Activated naive CD8-positive, alpha-beta T cell treated with anti-CD3 and anti-CD28 coated beads, Interleukin-2, amount 10 ng/mL, durations not matched to agents 7 days and 5 days (primary cell): ENCODE measurements at places on chromosomes 7 and 10. TPM values are rescaled to one million over a fixed set of nuclear protein-coding genes. Genes with fewer than 3 reads are reported as not detected.

DNA sequence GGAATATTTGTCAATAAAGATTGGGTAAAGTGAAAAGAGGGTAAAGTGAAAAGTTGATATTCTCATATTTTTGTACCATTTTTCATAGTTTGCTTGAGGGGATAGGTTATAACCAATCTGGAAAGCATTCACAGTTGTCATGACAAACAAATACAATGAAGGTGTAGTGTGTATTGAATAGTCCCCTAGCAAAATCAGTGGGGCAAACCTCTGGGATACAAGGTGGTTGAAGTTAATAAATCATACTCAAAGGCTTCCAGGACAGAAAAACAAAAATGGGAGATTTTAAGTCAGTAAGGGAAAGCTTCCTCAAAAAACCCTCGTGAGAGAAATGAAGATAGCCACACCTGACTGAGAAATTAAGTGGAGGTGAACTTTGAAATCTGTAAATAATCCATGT, 39.4 kb downstream of the PHTF2 start:
- peaks cover 10% of the 10 kb centered on the region for H3K4me1 ChIP-seq
- no peak overlapping the region for H3K27ac ChIP-seq
- no peak overlapping the region for H3K4me3 ChIP-seq

- H3K4me3 ChIP-seq: peak overlapping the region; percentile 10
- H3K27ac ChIP-seq: no peak overlapping the region
- H3K36me3 ChIP-seq: no peaks in the 10 kb centered on the region
- H3K27me3 ChIP-seq: peaks cover 23% of the 10 kb centered on the region
- H3K4me1 ChIP-seq: peaks cover 5% of the 10 kb centered on the region
Measured at GRCh38 chr10:59177031-59177797, 771 bp downstream of the PHYHIPL start.

- DNase-seq: no peak
- no peak overlapping the region for H3K27ac ChIP-seq
- peaks cover 6% of the 10 kb centered on the region for H3K4me1 ChIP-seq
- no peak overlapping the region for H3K4me3 ChIP-seq
- peaks cover 8% of the 10 kb centered on the region for H3K27me3 ChIP-seq
Measured at GRCh38 chr7:40711706-40712105, 576.9 kb downstream of the SUGCT start.

DNA sequence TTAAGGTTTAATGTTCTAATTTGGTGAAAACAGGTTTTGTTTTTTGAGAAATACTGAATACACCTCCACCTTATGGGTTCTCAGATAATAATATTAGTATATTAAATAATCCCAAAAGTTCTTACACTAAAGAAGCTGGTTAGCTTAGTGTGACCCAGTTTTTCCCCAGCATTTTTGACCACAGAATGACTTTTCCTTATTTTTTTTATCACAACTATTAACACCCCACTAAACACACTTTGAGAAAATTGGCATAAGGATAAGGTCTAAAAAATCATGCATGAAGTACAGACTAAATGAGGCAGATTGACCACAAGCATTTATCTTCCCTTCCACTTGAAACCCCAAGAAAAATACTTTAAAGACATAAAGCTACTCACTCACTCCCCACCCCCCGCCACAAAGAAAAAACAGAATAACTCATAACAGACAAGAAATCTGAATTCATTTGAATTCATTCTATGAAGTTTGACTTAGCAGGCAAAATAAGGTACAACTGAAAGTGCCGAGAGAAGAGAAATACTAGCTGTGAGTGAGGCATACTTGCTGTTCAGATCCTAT, 49.7 kb upstream of the WNT16 start:
- peaks cover 5% of the 10 kb centered on the region for H3K27me3 ChIP-seq
- no peak overlapping the region for H3K4me3 ChIP-seq
- H3K4me1 ChIP-seq: peaks cover 3% of the 10 kb centered on the region
- H3K36me3 ChIP-seq: no peaks in the 10 kb centered on the region

DNA sequence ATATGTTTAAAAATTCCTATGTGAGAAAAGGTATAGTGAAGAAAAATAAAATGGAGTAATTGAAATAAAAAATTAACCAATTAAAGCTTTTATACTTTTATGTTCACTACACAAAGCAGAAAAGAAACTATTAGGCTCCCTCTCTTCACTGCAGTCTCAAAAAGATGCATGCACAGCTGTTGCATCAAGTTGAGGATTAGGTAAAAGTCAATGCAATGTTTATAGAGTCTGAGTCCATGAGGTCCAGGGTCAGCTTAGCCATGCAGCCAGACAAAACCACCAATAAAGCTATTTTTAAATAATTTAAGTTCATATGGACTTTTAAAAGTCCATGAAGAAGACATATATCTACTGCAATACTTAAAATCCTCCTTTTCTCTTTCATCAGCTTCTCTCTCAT, 31.1 kb upstream of the ING3 start:
- DNase-seq: no peak
- H3K27me3 ChIP-seq: peaks cover 2% of the 10 kb centered on the region
- H3K36me3 ChIP-seq: no peaks in the 10 kb centered on the region
- H3K27ac ChIP-seq: no peak overlapping the region

GRCh38 chr10:27328946-27329345, 88.3 kb upstream of the ACBD5 start:
- H3K27ac ChIP-seq: no peak overlapping the region
- DNase-seq: no peak
- peaks cover 25% of the 10 kb centered on the region for H3K27me3 ChIP-seq
- no peaks in the 10 kb centered on the region for H3K36me3 ChIP-seq

GRCh38 chr10:47031211-47031900, 120.1 kb downstream of the PTPN20 start:
- no peak overlapping the region for H3K4me3 ChIP-seq
- H3K36me3 ChIP-seq: no peaks in the 10 kb centered on the region
- no peaks in the 10 kb centered on the region for H3K4me1 ChIP-seq
- no peak for DNase-seq
- H3K27me3 ChIP-seq: no peaks in the 10 kb centered on the region
- no peak overlapping the region for H3K27ac ChIP-seq

- peaks cover 33% of the 10 kb centered on the region for H3K4me1 ChIP-seq
- no peak for DNase-seq
- no peak overlapping the region for H3K4me3 ChIP-seq
- no peaks in the 10 kb centered on the region for H3K27me3 ChIP-seq
- no peak overlapping the region for H3K27ac ChIP-seq
Measured at GRCh38 chr7:116239020-116239419, 28.7 kb downstream of the TES start.

- H3K36me3 ChIP-seq: no peaks in the 10 kb centered on the region
- H3K27ac ChIP-seq: no peak overlapping the region
- H3K4me3 ChIP-seq: no peak overlapping the region
- no peaks in the 10 kb centered on the region for H3K4me1 ChIP-seq
Measured at GRCh38 chr7:28904578-28905048, 53.5 kb downstream of the TRIL start.

The SLC39A12 gene
- total RNA-seq: not detected

The HKDC1 gene
- 1.1 TPM for total RNA-seq

The CHST3 gene
- not detected for total RNA-seq
